NCI-H187 (cell line): ENCODE measurements at places on chromosomes 3 and 15.

DNA sequence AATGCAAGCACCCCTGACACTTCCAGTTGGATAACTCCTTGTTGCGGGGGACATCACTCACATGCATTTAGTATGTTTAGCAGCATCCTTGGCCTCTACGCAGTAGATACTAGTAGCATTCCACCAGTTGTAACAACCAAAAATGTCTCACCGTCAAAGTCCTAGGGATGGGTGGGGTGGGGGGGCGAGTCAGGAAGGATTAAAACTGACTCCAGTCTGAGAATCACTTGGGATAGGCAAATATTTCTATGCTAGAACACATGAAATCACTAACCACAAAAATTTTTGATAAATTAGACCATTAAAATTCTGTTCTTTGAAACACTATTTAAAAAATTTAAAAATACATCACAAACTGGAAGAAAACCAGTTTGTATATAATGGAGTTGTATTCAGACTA, 18.0 kb downstream of the ICE2 start:
- DNase-seq: no peak

- no peak for DNase-seq
Observed at GRCh38 chr3:171165499-171165921, 139.0 kb upstream of the SLC2A2 start.

DNA sequence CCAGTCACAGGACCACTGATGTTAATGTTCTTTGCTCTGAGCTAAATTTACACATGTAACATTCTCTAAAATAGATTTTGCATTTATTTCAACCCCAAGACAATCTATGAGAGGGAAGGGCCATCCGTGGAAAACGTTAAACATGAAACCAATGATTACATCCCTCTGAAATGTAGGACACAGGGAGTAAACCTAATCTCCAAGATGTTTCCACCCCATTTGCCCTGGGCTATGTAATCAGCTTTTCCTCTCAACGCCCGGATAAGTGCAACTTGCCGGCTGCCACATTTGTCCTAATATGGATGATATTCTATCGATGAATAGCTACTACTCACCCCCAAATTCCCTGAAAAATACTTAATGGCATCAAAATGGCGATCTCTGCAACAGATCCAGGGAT, 6.4 kb upstream of the FMN1 start:
- DNase-seq: no peak

- no peak for DNase-seq
Observed at GRCh38 chr15:79434361-79434760, 2.2 kb downstream of the MINAR1 start.

- DNase-seq: no peak
Observed at GRCh38 chr15:29312387-29312786, 42.8 kb upstream of the NSMCE3 start.

- no peak for DNase-seq
Observed at GRCh38 chr3:53553200-53553599, 58.8 kb downstream of the CACNA1D start.

DNA sequence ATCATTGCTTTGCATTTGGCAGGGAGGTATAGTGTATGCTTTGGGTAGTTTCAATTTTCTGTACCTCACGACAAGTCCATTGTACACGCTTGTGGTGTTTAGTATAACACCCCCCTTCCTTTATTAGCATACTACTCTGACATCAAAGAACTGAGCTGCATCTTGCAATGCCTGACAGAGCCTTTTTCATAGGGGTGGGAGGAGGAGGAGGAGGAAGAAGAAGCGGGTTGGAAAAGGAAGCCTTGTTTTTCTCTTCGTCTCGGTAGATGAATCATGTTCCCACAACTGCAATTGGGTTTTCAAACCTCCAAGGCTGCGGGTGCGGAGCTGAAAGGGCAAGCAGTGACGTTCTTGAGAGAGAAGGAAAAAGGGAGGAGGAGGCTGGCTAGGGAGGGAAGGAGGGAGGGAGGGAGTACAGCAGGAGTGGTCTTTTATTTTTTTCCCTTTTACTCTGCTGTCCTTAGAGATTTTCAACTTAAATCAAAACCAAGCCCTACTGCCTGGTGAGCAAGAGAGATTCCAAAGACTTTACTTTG, 175.7 kb downstream of the KLHL25 start:
- DNase-seq: no peak

DNA sequence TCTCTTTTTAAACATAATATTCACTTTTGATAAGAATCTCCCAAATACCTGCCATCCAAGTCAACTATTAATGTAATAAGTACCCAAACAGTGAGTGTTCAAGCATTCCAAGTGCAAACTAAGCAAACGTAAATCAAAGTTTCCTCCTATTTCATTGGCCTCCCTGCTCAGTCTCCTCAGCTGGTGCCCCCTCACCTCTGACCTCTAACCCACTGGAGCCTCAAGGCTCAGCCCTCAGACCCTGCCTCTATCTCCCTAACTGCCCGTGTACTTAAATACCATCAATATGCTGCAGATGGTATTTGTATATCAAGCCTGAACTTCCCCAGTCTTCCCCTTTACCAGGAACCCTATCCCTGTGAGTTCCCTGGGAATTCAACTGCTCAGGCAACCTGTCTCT, 31.8 kb downstream of the CHSY1 start:
- DNase-seq: no peak

GRCh38 chr3:117103675-117104074, 394.1 kb downstream of the TUSC7 start:
- DNase-seq: no peak

- no peak for DNase-seq
Observed at GRCh38 chr3:106049821-106050220, 181.0 kb upstream of the CBLB start.

DNA sequence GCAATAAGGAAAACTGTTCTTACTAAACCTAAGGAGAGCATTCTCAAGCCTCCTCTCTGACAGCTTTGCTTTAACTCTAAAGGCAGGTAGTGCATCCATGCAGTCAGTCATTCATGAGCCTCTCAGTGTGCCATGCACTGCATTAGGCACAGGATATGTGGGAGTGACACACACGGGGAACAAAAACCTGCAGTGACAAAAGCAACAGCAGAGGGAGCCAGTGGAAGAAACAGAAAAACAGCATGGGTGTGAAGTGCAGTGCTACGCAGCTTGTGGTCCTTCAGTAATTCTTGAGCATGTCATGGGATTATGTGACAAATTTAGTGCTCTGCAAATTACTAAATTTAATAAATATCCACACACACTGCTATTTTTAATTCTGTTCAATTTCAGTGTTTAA, 230.7 kb downstream of the BBX start:
- DNase-seq: no peak

DNA sequence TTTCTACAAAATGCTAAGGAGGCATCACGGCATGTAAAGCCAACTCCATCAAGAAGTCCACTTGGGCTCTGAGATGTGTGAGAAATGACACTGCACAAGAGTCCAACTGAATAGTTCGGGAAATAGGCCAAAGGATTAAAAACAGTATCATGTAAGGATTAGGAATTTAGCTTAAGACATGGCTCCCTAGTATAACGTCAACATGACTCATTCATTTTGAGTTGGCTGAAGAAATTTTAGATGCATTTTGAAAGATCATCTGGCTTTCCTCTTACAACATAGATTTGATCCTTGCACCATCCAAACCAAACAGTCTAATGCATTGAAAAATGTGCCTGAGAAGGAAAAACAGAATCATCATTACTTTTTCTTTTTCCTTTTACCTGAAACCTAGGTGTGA, 109.3 kb upstream of the MME start:
- no peak for DNase-seq

GRCh38 chr3:126051234-126051633, 32.7 kb downstream of the SLC41A3 start:
- no peak for DNase-seq

GRCh38 chr15:73573572-73573971, 59.6 kb downstream of the NPTN start:
- DNase-seq: no peak

DNA sequence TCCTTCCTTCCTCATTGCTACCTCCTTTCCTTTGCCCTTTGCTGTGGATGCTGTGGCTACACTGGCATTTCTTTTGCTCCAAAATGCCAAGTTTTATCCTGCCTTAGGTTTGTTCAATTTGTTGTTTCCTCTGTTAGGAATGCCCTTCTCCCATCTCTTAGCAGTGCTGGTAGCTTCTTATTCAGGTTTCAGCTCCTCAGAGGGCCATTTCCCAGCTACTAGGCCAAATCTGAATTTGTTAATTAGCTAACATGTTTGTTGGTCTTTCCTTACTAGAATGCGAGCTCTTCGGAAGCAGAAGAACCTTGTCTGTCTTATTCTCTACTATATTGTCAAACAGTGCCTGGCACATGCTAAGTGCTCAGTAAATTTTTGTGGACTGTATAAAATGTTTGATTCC, 11.0 kb downstream of the MAPK6 start:
- DNase-seq: no peak

DNA sequence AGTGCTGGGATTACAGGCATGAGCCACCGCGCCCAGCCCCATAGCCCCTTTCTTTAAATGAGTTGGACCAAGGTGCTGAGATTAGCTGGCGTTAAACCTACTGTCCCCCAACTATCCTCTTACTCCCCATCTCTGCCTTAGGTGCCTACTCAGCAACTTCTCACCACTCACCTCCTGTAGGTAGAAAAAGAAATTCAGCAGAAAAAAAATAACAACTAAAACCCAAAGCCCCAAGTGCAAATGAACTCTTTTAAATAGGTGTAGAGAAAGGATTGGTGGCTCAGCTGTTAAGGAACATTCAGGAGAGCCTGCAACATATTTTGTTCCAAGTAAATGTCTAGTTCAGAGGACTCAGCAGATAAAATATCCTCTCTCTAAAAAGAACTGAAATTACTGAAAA, 19.5 kb downstream of the SAMD7 start:
- DNase-seq: no peak

- no peak for DNase-seq
Observed at GRCh38 chr3:41088882-41089281, 110.4 kb upstream of the CTNNB1 start.

DNA sequence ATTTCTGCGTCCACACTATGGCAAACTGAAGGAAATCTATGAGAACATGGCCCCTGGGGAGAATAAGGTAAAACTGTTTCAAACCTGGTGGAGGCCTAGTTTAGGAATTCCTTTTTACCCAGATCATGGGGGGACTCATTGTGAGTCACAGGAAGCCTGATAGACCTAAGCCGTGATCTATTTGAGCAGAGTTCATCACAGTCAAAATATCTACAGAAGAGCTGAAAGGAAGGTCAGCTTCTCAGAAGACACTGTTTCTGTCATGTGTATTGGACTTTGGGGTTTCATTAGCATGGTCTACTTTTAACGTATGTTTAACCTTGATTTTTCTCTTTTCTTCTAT, 1.3 kb downstream of the PSMD2 start:
- DNase-seq: no peak

GRCh38 chr15:35583863-35584528, 38.0 kb upstream of the DPH6 start:
- no peak for DNase-seq

DNA sequence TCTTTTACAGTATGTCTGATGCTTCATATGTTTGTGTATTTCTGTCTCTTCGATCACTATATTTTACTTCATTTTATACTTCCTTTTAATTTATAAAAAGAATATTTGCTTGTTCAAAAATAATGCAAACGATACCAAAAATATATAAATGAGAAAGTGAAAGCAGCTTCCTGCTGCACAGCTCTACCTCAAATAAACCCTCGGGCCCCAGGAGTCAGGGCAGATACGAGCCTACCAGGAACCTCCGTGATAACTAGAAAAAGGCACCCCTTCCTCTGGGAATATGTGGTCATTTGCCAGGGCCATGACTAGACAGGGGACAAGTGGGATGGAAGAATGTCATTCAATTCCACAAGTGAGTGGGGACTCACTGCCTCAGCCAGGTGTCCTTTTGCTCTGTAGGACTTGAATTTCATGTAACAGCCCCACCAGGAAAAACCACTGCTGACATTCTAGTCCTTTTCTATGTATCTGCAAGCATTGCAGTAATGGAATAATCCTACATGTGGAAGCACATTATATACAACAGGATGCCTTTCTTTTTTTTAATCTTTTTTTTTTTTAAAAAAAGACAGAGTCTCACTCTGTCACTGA, 133.3 kb downstream of the SUCLG2 start:
- DNase-seq: no peak
